Stimulated activated CD8-positive, alpha-beta memory T cell treated with anti-CD3 and anti-CD28 coated beads, Interleukin-7, amount 100 ng/mL, for 1 hour (primary cell): ENCODE measurements at places on chromosomes 6 and 20.

- DNase-seq = no peak
Measured at GRCh38 chr6:74585753-74586152, 620.1 kb downstream of the COL12A1 start.

- no peak for DNase-seq
Measured at GRCh38 chr6:9085054-9085708, 649.8 kb upstream of the SLC35B3 start.

GRCh38 chr6:147936703-147937470 lies 405.8 kb upstream of the SASH1 start:
- DNase-seq = no peak

DNA sequence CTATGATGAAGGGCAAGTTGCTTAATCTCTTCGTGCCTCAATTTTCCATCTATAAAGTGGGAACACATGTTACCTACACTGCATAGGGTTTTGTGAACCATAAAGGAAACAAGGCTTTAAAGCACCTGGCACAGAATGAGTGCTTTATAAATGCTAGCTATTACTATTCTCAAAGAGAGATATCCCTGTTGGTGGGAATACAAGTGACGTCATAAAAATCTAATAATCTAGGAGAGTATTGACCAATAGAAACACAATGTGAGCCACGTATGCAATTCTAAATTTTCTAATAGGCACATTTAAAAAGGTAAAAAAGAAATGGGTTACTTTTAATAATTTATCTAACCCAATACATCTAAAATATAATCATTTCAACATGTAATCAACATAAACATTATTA lies 316.4 kb downstream of the PTPRT start:
- DNase-seq = no peak

GRCh38 chr6:153944201-153944600 lies 94.8 kb upstream of the OPRM1 start:
- no peak for DNase-seq

- no peak for DNase-seq
Measured at GRCh38 chr6:134519465-134519864, 201.6 kb upstream of the SGK1 start.

GRCh38 chr6:37257320-37257633 lies 295 bp upstream of the TBC1D22B start:
- no peak for DNase-seq

DNA sequence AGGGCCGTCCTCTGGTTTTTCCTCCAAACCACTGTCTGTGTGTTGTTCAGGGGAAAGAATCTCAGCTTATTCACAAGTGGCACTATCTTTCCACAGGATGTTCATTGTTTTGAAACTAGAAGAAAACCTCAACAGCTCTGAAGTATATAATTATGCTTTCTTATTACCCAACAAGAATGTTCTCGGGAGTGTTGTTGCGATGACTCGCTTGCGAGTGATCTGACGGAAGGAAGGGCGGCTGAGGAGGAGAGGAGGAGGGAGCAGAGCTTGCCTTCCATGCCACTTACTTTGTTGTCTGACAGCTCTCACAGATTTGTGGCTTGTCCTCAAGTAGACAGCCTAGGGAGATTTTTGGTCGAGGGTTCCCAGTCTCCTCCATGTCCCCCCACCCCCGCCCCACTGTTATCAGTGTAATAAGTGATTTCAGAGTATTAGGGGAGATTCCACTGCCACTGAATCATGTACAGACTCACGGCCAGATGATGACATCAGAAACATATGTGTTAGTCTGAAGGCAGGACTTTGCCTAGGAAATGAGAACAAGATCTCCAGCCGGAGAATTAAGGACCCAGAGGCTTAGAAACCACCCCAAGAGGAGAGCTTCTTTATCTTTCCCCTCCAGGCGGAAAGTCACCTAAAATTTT lies 80.7 kb upstream of the CCN6 start:
- no peak for DNase-seq

DNA sequence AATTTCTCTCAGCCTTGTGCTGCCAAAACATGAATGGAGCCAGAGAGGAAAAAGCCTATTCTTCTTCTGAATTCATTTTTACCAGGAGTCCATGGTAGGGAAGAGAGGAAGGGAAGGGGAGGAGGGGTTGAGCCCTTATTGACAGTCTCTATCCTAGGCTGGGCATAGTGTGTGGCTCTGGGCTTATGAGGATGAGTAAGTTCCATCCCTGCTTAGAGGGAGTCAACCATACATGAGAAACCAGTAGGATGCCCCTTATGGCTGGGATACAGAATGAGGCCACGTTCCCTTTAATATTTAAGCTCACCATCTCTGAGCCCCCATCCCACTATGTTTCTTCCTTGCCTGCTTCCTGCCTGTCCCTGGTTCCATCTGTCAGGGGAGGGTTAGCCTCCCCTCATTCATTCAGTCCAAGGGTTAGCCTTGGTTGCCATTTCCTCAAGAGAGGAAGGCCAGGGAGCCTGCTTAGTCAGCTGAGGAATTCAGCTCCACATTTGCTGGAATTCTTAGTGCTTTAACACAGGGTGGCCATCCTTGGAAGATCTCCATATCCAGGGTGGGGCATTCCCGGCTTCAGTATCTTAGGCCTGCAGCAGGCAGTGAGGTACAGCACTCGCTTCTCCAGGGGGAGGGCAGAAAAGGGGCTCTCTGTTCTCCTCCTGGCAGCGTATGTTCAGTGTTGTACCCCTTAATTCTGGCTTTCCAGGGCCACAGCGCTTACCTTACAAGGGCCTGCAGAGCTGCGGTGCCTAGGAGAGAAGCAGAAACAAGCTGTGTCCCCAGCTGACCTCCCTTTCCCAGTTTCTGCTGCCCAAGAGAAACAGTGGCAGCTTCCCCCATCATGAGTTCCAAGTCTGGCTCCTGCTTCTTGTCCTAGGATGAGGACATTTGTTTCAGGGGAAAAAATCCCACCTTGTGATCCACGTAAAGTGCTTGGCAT lies 12.5 kb downstream of the SIRT5 start:
- no peak for DNase-seq

GRCh38 chr20:38642498-38642897 lies 40.9 kb downstream of the ARHGAP40 start:
- no peak for DNase-seq

GRCh38 chr6:80508885-80509630 lies 402.6 kb downstream of the BCKDHB start:
- DNase-seq = no peak

GRCh38 chr20:42338294-42339201 lies 720.4 kb upstream of the CHD6 start:
- DNase-seq = no peak

DNA sequence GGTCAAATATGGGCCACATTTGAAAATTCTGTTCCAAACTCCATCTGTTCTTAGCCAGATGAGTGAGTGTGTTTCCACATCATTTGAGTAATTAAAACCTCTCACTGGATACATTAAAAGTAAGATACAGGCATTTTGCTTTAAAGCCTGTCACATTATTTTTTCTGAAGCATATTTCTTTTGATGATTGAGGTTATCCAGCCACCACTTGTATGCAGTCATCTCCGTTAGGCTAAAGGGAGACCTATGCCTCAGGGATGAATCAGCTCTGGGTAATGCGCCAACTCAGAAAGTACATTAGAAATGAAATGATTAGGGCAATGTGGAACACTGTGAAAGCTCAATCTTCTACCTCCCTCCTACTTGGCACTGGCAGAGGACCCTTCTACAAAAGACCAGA lies 90.7 kb downstream of the SNAP25 start:
- no peak for DNase-seq

DNA sequence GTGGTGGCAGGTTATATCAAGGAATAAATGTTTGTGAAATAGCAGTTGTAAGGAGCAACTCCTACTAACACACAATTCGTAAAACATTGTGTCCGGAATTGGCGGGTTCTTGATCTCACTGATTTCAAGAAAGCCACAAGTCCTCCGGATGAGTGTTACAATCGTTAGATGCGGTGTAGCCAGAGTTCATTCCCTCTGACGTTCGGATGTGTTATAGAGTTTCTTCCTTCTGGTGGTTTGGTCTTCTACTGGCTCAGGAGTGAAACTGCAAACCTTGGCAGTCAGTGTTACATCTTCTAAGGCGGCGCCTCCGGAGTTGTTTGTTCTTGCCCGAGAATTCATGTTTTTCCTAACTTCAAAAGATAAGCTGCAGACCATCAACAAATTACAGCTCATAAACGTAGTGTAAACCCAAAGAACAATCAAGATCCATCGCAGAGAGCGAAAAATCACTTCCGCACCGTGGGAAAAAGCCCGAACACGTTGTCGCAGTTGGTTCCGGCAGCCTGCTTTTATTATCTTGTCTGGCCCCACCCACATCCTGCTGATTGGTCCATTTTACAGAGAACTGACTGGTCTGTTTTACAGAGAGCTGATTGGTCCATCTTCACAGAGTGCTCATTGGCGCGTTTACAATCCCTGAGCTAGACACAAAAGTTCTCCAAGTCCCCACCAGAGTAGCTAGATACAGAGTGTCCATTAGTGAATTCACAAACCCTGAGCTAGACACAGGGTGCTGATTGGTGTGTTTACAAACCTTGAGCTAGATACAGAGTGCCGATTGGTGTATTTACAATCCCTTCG lies 58.2 kb downstream of the TRIM27 start:
- no peak for DNase-seq

DNA sequence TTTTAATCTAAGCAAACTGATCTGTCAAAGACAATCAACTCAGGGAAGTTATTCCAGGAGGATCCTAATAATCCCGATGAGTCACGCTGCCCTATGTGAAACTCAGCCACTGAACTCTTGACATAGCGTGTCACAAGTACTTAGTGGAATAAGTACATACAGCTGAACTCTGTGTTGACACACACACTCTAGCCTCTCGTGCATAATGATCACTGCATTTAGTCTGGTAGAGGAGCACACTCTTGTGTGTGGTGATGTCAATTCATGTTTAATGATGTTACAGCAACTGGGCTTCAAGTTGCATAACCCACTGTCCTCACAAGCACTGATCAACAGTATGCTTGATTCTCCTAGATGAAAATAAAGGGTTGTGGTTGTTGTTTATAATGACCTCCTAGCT lies 148.3 kb downstream of the HACE1 start:
- DNase-seq = no peak

GRCh38 chr20:53329781-53330180 lies 263.9 kb downstream of the ZNF217 start:
- DNase-seq = no peak

DNA sequence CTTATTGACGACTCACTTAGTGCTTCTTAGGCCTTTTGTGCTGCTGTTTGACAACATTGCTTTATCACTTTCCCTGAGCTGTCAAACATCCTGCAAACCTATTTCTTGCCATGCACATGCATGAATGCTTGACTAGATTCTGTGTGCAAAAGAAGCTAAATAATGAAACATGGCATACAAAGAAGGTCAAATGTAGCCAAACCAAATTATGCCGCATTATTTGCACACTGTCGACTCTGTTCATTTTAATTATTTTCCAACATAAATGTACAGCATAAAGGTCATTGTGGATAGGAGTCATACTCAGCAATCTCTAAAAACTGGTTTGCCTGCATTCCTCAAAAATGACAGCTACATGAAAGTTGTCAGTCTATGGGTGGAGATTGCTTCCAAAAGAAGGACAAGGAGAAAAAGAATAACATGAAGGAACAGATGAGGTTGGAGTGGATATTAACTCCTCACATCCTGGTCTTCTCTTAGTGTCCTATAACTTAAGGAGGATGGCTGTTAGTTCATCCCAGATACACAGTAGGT lies 123.1 kb upstream of the STXBP5 start:
- no peak for DNase-seq

DNA sequence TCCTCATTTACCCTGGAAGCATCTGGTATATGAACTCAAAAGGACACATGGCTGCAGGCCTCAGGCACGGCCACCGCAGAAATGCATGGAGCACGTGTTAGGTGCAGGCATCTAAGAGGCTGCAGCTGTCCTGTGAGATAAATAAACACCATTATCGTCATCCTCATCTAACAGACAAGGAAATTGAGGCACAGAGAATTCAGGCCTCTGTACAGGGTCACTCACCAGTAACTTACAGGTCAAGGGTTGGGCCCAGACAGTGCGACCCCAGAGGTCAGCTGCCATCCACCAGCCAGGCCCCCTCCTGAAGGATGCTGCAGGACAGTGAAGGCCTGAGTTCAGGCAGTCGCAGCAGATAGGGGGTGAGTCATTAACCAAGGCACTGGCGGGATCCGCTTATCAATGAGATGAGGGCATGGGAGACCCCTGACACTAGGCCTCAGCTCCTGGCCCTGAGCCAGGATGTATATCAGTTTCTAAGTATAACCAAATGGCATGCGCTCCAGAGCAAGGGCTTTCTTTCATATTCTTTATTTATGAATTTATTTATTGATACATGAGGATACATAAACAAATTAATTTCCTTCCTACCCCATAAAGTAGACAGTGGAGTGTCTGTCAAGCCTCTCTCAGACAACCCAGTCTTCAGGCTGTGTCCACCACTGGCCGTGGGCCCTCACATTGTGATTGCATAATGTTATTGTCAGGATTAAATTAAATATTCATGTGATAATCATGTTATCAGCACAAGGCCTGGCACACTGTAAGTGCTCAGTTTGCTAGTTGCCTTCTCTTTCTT lies 316.9 kb downstream of the QKI start:
- DNase-seq = no peak

DNA sequence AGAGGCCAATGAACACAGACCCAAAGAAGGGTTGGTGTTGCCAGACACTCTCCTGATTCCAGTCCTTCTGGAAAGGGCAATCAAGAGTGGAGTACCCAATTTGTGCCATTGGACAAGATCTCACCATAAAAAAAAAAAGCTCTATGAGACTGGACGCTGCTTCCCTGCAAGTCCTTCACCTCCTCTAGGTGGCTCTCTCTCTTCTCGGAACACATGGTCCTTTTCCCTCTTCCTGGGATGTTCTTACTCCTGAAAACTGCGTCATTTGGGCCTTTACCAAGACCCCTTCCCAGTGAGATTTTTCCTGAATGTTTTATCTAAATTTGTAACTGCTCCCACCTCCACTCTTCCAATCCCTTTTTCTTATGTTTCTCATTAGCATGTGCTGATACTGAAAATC lies 280.8 kb downstream of the FOXA2 start:
- DNase-seq = no peak

GRCh38 chr20:2394411-2395055 lies 13.8 kb downstream of the TGM6 start:
- DNase-seq = no peak

DNA sequence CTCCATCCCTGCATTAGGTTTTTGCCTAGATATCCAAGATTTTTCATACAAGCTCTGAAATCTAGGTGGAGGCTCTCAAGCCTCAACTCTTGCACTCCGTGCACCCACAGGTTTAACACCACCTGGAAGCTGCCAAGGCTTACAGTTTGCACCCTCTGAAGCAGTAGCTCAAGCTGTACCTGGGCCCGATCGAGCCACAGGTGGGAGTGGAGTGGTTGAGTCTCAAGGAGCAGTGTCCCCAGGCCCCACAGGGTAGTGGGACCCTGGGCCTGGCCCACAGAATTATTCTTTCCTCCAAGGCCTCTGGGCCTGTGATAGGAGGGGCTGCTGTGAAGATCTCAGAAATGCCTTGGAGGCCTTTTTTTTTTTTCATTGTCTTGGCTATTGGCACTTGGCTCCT lies 973.5 kb upstream of the MAP3K7 start:
- no peak for DNase-seq

DNA sequence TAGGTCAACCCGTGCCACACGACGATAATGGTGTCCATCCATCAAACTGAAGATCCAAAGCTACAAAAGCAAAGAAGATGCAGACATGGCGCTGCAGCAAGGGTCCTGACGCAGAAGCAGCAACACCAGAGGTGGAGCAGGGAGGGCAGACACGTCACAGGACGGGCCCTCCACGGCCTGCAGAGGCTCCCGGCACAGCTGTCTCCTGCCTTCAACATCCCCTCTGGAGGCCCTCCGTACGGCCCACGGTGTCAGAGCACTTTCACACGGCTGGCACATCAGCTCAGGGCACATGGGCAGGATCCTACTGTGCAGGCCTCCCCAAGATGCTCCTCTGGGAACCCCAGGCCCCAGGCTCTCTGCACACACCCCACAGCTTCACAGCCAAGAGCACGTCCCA lies 37.6 kb downstream of the WDR27 start:
- no peak for DNase-seq
